ENCODE measurements at places on chromosomes 3 and 15.

DNA sequence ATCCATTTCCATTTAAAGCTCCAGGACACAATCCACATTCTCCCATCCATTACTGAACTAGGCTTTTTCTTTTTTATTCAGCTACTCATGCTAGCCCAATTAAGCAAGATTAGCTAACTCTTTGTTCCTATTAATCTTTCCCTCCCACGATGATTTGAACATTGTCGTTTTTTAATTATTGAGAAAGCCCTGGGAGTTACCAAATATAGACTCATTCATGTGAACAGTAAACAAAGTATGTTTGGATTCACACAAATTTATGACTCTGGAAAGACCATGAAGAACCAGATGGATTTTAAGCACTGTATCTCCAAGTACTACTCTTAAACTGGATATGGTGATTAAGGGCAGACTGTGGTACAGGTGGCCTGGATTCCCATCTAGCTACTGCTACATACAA is 82.2 kb downstream of the STRIT1 start:
- DNase-seq, result no peak

DNA sequence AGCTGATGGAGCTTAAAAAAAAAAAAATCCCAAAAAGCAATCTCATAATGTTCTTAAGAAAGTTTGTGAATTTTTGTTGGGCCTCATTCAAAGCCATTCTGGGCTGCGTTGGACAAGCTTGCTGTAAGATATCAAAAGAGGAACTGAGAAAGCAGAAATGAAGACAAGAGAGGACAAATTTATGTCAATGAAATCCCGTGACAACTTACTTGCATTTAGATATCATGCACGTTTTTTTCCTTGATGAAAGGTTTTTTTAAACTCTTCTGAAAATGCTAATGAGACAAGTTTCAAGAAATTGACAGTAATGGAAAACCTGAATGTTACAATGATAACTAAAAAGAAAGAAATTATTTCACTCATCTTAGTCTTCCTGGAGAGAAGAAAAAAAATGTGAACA is 662.9 kb downstream of the SQOR start:
- no peak for DNase-seq

GRCh38 chr15:72790302-72790910 is 6.8 kb upstream of the ADPGK start:
- DNase-seq, result no peak

GRCh38 chr15:92485441-92485840 is 91.8 kb downstream of the ST8SIA2 start:
- no peak for DNase-seq

GRCh38 chr15:40937762-40938535 is 8.8 kb downstream of the DLL4 start:
- no peak for DNase-seq

DNA sequence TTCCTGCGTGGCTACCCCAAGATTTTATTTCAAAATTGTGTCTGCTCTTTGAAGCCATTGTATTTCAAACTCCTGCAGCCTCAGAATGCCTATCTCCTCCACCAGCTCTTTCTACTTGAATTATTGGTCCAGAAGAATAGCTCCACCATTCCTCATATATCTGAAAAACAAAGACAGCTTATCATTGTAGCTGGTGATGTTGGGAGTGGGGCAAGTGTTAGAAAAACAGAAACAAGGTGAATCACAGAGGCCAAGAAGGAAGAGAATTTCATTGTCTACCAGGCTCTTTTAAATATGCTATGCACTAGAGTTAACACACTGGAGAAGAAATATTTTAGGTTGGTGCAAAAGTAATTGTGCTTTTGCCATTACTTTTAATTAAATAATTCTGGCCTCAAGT is 307.9 kb upstream of the ROPN1 start:
- no peak for DNase-seq

DNA sequence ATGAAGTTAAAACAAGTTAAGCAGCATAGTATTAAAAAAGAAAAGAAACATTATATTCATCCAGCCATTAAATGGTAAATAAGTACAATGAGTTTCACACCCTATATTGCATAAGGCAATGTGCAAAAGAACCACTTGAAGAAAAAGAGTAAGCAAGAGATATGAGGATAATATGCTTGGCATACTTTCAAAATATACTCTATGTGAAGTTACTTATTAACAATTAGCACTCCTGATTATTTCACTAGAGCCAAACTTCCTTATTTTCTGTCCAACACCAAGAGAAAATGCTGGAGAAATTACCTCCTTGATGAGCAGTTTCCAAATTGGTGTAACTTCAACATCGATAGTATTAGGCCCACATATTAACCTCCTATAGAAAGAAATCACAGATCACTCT is 63.7 kb downstream of the ATP13A4 start:
- no peak for DNase-seq

DNA sequence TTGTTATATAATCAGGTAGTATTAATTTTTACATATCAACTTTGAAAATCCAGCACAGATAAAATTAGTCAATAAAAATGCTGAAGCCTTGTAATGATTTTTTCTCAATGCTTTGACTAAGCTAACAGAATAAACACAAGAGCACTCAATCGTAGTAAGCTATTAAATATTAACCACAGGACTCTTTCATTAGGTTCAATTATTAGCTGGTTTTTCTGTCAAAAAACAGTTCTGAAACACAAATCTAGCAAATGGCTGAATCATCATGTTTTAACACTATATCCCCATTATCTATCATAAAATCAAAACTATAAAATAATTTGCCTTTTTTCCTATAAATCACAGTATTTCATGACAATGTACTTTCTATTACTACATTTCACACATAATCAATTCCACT is 69.6 kb downstream of the PLOD2 start:
- no peak for DNase-seq

GRCh38 chr3:141096981-141097380 is 45.8 kb downstream of the SPSB4 start:
- no peak for DNase-seq

DNA sequence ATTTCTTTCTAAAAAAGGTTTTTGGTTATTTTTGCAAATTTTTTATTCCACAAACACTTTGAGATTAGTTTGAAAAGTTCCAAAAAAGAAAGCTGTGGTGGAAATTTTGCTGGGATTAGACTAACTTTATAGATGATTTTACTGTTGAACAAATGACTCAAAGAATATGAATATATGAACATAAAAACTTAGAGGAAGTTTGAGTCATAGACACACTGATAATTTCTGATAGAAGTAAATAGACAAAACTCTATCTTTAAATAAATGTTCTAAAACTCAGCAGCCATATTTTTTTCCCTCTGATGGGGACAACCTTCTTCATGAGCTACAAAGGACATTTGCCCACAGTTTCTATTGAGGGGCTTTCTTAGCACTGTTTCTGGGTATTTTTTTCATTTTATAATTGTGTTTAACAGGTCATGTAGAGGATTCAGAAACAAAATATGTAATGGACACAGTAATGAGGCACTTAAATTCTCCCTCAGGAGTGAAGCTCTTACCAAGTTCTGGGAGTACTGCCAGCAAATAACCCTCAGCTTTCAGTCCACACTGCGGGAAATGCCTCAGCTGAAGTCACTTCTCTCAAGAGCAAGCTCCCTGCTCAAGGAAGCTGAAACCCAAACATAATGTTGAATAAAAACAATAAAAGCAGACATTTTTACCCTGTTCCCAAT is 157.6 kb downstream of the NFKBIZ start:
- no peak for DNase-seq

- DNase-seq, result no peak
These were observed 33.0 kb downstream of the KBTBD8 start for GRCh38 chr3:67030785-67031740.

DNA sequence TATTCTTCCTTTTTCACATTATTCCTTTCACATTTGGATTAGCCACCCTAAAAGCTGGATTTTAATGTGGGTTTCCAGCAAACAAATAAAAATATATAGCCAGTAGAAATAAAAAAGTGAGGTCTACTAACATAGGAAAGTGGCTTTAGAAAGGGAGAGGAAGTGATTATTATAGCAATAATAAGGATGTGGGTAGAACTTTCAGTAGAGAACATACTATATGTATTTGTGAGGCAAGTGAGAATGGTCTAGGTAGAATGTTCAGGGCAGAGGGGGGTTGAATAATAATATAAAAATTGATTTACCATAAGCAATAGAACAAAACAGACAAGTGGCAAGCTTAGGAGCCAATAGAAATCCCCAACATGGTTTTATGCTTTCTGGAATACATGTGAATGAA is 88.6 kb downstream of the NR1I2 start:
- no peak for DNase-seq

DNA sequence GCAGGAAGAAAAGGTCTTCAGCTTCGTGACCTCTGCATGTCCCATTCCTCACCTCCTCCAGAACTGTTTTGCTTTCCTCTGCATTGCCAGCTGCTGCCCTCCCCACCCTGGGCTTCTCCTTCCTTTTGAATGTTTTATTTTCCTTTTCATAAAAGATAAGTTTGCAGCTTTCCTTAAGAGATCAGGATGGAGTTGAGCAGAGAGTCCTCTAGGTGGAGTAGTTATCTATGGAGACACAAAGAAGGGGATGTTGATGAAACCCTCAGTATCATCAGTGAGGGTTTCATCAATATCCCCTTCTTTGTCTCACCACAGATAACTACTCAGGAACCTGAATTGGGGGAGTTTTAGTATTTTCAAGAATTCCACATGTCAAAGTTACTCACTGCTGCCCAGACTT is 19.0 kb upstream of the SLC25A36 start:
- DNase-seq, result no peak

GRCh38 chr3:172119266-172119969 is 80.0 kb downstream of the FNDC3B start:
- DNase-seq, result no peak

DNA sequence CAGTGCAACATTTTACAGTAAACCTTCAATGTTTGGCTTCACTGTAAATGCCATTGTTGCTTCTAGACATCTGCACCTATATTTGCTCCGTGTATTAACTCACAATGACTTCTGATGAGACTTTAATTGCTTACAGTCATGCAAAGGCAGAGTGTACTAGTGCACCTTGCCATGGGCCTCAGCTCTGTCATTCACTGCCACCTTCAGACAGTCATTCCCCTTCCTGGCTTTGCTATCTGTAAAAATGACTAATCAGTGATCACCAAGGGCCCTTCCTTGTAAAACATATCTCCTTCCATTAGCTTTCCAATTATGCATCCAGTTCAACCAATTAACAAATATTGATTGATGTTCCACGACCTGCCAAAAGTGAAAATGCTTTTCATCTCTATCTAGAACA is 120.3 kb downstream of the ARRDC4 start:
- no peak for DNase-seq

GRCh38 chr3:27723815-27724458 is 1.8 kb upstream of the EOMES start:
- no peak for DNase-seq

GRCh38 chr15:72116731-72117485 is 1.0 kb downstream of the MYO9A start:
- DNase-seq, result no peak

- DNase-seq, result no peak
These were observed 221.8 kb downstream of the FMN1 start for GRCh38 chr15:32972686-32973085.

DNA sequence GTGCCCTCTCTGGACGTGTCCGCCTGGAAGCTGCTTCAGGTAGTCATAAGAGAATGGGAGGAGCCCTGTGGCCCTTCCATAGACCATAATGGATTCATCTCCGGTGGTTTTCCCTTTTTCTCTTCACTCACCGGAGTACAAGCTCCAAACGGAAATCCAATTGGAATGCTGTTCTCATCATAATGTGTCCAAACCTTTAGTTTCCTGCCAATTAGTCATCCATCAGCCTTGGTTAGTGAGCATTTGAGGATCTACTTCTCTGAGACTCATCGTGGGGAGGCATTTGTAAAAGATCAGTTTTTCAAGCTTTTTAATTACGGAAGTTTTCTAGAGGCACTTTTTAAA is 34.9 kb downstream of the ABHD2 start:
- no peak for DNase-seq

DNA sequence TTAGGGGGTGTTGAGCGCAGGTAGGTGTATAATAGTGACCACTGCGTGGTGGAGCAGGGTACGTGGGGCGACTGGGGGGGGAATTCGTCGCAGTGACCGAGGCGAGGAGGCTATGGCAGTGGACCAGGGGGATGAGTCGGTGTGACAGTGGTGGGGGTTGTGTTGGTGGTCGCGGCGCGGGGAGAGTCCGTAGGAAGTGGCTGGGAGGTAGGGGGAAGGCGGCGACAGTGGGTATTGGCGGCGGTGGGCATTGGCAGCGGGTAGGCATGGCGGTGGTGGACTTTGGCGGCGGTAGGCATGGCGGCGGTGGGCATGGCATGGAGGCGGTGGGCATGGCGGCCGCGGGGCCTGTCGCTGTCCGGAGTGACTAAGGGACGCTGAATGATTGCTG is 739 bp downstream of the SNRPN start:
- DNase-seq, result no peak

GRCh38 chr15:67792250-67792942 is 32.9 kb upstream of the SKOR1 start:
- DNase-seq, result no peak
